Activated naive CD4-positive, alpha-beta T cell treated with Interleukin-2 at 50 U/mL for 16 hours (primary cell): ENCODE measurements at places on chromosomes 7 and 10.

DNA sequence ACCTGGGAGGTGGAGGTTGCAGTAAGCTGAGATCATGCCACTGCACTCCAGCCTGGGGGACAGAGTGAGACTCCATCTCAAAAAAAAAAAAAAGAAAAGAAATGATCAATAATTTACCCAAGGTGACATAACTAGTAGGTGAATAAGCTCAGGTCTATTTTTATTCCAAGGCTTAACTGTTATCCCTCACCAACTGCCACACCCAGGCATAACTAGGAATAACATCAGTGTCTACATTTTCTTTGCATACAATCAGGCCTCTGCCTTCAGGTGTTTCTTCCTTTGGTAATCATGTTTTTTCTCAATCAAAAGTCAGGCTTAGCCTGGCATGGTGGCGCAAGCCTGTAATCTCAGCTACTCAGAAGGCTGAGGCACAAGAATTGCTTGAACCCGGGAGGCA lies 26.6 kb downstream of the CPEB3 start:
- DNase-seq: no peak

DNA sequence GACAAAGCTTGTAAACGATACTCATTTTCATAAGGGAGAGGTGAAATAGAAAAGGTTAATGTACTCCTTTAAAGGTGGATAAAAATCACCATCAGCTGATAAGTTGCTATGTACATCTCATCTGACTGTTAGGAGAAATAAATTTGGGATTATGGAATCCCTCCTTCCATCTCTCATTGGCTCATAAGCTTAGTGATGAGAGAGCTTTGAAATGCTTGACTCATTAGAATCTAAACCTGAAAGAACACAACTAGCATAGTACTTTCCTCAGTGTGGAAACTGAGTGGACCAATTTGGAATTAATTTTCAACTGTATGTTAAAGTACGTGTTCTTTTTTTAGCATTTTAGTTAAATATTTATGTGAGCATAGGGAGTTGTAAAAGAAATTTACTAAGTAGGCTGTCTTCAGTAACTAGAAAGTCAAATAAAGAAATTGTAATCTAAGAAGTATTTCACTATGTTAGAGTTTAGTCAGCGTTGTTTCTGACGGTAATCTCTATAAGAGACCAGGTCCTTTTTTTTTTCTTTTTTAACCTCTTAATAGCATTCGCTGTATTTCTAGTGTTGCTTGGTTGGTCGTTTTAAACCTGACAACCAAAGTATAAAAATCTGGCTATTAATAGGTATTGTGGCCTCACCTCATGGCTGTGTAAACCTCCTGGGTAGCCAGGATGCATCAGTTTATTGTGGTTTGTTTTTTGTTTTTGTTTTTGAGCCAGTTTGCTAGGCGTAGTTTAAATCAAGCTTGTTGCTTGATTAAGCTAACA lies 34.4 kb downstream of the FHIP2A start:
- DNase-seq: no peak

- peak; percentile 39 for DNase-seq
Observed at GRCh38 chr10:6061056-6061455, 1.1 kb downstream of the IL2RA start.

- DNase-seq: no peak
Observed at GRCh38 chr10:106992055-106992454, 172.5 kb downstream of the SORCS1 start.

GRCh38 chr10:125057158-125058001 lies 103.0 kb downstream of the CTBP2 start:
- no peak for DNase-seq

DNA sequence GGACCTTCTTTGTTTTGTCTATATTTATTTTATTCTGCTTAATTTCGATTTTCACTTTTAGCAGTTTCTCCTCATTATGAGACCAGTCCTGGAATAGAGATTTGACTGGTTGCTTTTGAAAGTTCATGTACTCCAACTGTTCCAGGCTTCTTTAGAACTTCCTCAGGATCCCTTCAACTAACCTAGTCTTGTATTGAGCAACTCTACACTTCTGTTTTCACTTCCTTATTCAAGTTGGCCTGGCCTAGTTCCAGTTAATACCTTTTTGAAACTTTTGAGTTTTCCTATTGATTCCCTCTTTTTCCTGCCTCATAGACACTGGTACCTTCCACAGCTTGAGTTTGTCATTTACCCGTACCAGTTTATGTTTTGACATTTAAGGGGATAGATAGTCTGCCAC lies 421.7 kb downstream of the ATRNL1 start:
- no peak for DNase-seq

- no peak for DNase-seq
Observed at GRCh38 chr10:98246911-98247805, 20.8 kb downstream of the LOXL4 start.

GRCh38 chr7:15461576-15461975 lies 100.2 kb downstream of the AGMO start:
- no peak for DNase-seq

DNA sequence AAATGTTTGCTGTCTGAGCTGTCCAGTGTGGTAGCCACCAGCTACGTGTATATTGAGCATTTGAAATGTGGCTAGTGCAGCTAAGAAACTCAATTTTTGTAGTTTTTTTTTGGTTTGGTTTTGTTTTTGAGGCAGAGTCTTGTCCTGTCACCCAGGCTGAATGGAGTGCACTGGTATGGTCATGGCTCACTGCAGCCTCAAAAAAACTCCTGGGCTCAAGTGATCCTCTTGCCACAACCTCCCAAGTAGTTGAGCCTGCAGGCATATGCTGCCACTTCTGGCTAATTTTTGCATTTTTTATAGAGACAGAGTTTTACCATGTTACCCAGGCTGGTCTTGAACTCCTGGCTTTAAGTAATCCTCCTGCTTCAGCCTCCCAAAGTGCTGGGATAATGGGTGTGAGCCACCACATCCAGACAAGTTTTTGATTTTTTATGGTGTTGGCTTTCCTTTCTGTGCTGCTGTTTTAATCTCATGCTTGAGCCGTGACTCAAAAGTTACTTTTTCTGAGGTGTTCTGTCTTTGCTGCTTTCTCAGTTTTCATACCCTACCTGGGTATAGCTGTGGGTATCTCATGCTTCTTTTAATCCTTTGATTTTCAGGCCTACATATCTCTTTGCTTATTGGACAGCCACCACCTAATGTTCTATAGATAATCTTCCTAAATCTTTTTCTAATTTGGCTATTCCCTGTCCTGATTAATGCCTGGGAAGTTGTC lies 16.0 kb downstream of the WAC start:
- DNase-seq: no peak

DNA sequence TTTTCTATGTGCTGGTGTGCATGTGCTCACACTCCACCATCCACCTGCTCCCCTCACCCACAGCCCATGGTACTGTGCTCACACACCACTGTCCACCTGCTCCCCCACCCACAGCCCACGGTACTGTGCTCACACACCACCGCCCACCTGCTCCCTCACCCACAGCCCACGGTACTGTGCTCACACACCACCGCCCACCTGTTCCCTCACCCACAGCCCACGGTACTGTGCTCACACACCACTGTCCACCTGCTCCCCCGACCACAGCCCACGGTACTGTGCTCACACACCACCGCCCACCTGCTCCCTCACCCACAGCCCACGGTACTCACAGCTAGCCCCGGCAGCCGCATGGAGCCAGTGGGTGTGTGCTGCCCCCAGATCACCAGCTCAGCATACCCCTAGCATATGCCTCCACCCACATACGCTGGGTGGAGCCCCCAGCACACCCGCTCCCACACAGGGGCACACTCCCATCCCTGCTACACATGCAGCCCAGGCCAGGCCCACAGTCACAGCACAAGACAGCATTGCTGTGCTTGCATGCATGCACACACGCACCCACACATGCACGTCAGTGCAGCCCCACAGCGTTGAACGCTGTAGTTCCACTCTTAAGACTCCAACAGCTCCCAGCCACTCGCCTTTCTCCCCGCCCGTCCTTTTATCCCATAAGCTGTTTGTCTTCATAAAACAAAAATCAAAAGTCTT lies 62.0 kb downstream of the PAX2 start:
- no peak for DNase-seq

DNA sequence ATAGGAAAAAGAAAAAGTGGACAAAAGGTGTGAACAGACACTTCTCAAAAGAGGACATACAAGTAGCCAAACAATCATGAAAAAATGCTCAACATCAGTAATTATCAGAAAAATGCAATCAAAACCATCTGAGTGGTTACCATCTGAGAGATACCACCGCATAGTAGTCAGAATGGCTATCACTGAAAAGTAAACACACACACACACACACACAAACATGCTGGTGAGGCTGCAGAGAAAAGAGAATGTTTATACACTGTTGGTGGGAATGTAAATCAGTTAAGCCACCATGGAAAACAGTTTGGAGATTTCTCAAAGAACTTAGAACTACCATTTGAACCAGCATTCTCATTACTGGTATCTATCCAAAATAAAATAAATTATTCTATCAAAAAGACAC lies 145.7 kb downstream of the CYP26A1 start:
- no peak for DNase-seq
